ENCODE measurements at places on chromosomes 12 and 14.
A peak's percentile ranks its signal among the peaks of the same experiment; 100 is the strongest.

- no peak for DNase-seq
These were observed 38.2 kb upstream of the MAP3K9 start for GRCh38 chr14:70847406-70848090.

GRCh38 chr14:72476657-72477499 lies 417.0 kb downstream of the DPF3 start:
- peak; percentile 18 for DNase-seq

GRCh38 chr12:69533844-69534243 lies 51.4 kb upstream of the CCT2 start:
- no peak for DNase-seq

DNA sequence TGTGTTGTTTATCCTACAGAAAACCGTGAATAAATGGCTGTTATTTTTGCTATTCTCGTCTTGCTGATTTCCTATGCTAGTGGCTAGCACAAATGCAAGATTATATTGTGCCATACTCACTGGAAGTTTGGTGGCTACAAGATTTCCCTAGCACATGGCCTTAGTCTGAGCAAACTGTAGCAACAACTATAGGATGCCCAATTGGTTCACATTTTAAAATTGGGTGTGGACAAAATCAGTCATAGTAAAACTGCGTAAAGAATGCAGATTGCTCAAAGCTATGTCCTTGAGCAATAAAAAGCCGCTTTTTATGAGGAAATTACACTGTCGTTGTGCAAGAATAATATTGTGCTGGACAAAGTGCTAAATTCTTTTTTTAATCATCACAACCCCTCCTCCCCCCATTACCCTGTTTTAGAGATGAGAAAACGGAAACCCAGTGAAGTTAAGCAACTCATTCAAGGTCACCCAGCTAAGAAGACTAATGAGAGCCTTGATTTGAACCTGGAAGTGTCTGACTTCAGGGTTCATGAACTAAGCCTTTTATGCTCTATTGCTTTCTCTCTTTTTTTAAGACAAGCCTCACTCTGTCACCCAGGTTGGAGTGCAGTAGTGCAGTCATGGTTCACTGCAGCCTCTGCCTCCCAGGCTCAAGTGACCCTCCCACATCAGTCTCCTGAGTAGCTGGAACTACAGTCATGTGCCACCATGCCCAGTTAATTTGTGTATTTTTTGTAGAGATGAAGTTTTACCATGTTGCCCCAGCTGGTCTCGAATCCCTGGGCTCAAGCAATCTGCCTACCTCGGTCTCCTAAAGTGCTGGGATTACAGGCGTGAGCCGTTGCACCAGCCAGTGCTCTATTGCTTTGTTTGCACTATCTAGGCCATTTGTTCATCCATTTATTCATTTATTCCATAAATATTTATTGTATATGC lies 73.6 kb downstream of the SRGAP1 start:
- DNase-seq: no peak

DNA sequence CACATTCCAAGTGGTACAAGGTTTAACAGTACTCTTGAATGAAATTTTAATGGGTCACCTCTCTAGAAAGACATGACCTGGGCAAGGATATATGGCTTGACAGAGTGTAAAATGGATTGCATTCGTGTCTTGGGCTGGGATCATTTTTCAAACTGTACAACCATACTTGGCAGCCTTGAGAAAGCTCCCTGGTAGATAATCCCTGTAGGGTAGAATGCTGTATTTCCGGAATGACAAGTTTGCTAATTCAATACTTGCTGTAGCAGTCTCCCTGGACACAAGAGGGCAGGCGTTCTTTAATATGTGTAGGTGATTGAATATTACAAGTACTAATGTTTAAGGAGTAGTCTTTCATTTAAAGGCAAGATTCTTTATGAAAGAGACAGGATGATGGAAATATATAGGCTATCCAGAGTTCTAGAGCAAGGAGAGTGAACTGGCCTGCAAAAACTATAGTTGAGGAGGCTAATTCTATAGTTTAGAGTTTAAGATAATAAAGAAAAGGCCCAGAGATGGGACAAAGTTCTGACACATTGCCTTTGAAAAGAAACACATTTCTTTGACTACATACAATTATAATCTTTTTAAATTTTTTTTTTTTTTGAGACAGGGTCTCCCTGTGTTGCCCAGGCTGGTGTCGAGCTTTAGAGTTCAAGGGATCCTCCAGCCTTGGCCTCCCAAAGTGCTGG lies 53.4 kb downstream of the PLBD1 start:
- peak; percentile 12 for DNase-seq

DNA sequence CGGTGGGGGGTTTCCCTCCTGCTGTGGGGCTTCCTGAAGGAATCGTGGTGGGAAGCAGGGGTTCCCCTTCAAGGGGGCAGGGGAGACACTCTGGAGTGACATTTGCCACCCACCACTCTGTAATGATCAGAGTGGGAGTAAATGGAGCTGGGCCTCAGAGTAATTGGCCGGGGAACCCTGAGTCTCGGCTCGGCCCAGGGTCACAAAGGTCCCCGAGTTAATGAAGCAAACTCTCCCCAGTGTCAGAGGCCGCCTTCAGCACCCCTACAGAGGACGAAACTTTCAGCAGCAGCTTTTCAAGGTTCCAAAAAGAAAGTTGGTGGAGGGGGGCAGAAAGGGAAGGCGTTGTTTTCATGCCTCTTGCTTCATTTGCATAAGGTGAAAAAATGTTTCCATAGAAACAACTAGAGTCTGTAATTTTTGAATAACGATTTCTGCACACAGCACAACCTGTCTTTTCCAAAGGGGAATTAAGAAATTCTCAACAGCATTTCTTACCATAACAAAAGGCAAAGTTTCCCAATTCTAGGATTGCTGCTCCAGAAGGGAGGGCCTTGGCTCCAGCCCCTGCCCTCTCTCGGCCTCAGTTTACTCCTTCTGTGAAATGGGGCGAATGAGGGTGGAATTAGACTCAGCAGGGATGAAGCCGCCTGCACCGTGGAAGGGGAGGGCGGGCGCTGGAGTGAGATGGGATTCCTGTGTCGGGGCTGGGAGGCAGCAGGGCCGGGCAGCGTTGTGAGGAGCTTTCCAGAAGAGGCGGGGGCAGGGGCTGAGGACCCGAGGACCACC lies 67.0 kb upstream of the BEGAIN start:
- DNase-seq: peak; percentile 64

GRCh38 chr12:21324551-21324950 lies 10.2 kb downstream of the SLCO1A2 start:
- DNase-seq: no peak

- peak; percentile 52 for DNase-seq
These were observed 55.2 kb downstream of the FOS start for GRCh38 chr14:75333606-75334548.

- no peak for DNase-seq
These were observed 48.8 kb upstream of the KRR1 start for GRCh38 chr12:75560167-75560566.

- DNase-seq: no peak
These were observed 120.5 kb downstream of the SLC25A47 start for GRCh38 chr14:100443603-100444002.

- DNase-seq: no peak
These were observed 217.6 kb downstream of the ANO6 start for GRCh38 chr12:45433441-45433868.

DNA sequence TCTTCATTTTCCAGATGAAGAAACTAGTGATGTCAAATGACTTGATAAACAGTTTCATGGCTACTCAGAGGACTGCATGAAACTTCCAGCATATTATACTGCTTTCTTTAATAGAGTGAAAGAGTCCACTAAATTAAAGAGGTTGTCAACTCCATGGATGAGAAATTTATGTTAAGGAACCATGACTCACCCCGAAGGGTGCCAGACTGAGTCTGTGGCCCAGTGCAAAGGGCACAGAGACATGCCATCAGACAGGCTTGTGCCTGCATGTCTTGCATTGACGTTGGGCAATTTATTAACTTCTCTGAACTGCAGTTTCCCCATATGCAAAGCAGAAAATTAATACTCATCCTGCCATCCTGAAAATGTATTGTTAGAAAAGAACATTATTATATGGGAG lies 382.4 kb downstream of the APAF1 start:
- DNase-seq: no peak

DNA sequence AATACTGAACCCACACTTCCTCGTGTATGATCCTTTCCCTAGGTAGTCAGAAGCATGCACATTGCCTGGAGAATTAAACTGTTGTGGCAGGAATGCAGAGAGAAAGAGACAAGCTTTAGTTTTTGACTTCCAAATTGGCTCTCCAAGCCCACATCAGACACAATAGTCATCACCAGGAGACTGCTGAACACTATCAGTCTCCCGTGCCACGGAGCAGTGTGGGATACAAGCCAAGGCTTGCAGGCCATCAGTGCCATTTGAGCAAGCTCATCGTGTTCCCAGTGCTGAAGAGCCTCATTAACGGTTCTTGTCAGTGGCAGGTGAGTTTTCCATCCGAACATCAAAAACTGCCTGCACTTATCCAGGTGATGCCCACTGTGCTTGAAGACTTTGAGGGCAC lies 410.8 kb downstream of the NAV3 start:
- DNase-seq: no peak

DNA sequence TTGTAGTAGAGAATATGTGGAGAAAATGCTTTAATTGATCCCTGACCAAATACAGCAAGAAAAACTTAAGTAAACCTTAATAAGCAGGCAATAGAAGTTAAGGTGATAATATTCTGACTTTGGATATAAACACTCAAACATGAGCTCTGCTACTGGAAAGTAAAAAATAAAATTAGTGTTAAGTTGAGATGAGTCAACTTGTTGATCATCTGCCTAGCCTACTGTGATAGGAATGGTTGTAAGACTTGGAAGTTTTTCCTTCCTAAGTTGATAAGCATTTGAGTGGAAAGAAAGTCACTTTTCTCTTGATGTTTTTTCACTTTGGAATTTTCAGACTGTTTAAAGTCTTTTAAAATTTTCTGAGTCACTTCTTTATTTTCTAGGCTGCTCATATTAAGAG lies 26.0 kb downstream of the ADIPOR2 start:
- DNase-seq: no peak

GRCh38 chr14:106044515-106044914 lies 518.1 kb downstream of the TMEM121 start:
- no peak for DNase-seq

DNA sequence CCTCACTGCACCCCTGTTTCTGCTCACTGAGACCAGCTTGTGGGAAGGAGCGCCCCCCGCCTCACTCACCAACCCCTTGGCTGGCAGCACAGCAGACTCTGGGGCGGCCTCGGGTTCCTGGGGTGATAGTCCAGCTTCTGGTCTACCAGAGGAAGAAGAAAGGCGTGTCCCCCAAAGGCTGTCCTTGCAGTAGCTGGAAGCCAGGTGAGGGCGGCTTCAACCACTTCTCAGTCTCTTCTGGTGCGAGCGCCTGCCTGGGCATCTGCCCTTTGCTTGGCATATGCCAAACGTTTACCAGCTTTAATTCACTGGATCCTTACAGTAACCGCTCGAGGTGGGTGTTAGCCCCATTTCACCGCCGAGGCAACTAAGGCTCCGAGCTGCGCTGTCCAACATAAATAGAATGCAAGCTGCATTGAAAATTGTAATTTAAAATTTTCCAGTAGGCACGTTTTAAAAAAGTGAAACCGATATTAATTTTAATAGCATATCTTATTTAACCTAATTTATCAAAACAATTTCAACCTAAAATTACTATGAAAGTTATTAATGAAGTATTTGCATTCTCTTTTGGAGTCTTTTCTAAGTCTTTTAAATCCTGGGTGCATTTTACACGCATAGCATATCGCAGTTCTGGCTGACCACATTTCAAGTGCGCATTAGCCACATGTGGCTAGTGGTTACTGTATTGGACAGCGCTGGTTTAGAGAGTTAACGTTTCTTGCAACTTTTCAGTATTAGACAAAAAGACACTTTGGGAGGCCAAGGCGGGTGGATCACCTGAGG lies 872 bp downstream of the FAM177A1 start:
- DNase-seq: peak; percentile 38

DNA sequence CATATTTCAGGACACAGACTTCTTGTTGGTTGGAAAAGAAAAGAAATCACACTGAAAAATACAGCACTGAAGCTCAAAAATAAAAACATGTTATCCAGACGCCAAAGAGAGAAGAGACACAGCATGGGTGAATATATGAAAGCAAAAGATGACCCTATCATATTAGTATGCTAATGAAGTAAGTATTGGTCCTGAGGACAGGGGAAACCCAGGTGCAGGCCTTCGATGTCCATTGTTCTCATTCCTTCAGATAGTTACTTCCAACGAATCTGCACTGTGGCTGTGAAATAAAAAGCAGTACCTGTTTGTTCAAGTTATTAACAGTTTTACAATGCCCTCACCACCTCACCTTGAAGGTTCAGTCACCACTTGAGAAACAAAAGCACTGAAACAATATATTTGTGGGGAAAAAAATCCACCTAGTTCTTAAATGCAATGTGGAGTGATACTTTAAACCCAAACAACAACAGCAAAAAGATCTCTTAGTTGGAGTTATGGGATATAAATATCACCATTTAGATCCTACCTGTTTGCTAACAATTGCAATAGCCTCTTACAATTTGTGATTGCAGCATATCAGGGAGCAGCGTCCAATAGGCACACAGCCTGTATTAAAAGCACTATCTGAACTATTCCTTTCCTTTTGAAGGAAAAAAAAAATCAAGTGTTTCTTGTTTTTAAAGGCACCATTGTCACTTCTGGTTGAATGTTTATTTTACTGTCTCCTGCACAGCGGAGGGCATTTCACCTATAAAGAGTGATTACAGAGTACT lies 188.1 kb downstream of the BCAT1 start:
- DNase-seq: no peak

- DNase-seq: no peak
These were observed 610.9 kb downstream of the DIO2 start for GRCh38 chr14:79600406-79600805.

- no peak for DNase-seq
These were observed 7.9 kb upstream of the PUS1 start for GRCh38 chr12:131920902-131921840.

DNA sequence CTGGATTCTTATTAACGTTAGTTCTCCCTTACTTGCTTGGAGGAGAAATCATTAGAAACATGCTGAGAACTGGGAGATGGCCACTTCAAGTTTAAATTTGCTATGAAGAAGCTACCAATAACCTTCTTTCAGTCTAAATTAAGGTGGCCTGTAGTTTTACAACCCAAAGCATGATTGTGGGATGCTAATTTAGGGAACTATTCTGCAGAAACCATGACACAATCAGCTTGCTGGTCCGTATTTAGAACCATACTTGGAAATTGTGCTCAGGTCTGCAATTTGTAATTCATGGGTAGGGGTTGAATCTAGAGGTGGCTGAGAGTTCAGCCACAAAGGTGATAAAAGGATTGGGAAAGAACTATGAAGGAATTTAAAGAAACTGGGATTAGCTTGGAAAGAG lies 405.7 kb downstream of the RAD51B start:
- no peak for DNase-seq

Data from germinal center (tissue), 1 donor.